ENCODE measurements at places on chromosomes 7 and 10.

DNA sequence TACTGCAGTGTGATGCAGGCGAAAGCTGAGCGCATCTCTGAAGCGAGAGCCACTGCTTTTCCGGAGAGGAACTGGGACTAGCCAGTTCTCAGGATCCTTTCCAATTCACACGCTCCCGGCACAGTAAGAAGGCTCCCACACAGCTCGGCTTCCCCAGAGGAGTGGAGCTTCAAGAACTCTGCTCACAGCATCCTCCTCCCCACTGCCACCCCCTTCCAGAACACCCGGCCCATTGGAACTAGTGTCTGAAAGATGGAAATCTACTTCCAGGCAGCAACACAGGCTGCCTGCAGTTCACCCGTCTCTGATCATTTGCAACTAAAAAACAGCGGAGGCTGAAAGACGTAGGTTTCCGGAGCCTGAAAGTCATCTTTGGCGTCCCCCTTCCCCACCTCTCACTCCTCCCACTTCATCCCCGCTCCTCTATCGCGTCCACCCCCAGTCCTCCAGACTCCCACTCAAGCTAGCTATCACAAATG is at the start of gene DGKB:
DGKB (minus strand) TSS at position 163 of the 479 bp plus-strand sequence.
- no peak for DNase-seq

- DNase-seq: no peak
These were observed 952 bp downstream of the DNMBP start for GRCh38 chr10:100008708-100009282.

DNA sequence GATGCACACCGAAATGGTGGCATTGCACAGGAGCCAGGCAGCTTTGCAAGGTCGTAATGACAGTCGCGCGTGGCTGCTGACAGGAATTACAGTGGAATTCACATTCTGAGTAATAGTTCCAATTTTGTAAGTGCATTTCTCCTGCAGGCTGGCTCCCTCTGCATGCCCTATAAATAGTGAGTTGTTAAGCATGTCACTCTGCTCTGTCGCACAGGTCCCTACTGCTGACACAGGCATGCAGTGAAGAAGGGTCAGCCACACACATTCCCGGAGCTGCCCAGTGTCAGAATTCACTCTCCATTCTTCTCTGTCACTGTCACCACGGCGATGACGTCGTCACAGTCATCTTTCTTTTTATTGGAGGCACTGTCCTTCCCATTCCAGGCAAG is 49.2 kb upstream of the SHH start:
- no peak for DNase-seq

GRCh38 chr10:14184841-14185315 is 145.8 kb downstream of the FRMD4A start:
- peak; percentile 6 for DNase-seq

Measured in stimulated activated CD4-positive, alpha-beta T cell treated with anti-CD3 and anti-CD28 coated beads, Interleukin-2, amount 100 ng/mL, for 4 hours (primary cell).